ENCODE measurements at places on chromosomes 6 and 20.

DNA sequence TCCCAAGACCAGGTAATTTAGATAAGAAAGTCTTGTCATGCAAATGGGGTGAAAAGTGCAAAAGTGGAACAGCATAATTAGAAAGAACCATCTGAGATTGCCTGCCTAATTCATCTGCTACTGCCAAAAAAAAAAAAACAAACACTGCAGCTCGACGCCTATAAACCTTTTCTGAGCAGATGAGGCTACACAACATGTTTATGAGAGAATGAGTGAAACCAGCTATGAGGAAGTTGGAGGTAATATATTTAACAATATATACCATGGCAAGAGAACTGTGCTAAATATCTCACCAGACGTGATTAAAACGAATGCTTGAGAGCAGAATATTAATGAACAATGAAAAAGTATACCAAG lies 50.0 kb downstream of the LAMA4 start:
- no peak for DNase-seq

GRCh38 chr20:36199345-36200257 lies 36.7 kb upstream of the AAR2 start:
- DNase-seq = peak; percentile 67

- DNase-seq = no peak
These were observed 29.5 kb upstream of the TCFL5 start for GRCh38 chr20:62891111-62891510.

GRCh38 chr6:37673436-37673835 lies 24.2 kb downstream of the MDGA1 start:
- no peak for DNase-seq

DNA sequence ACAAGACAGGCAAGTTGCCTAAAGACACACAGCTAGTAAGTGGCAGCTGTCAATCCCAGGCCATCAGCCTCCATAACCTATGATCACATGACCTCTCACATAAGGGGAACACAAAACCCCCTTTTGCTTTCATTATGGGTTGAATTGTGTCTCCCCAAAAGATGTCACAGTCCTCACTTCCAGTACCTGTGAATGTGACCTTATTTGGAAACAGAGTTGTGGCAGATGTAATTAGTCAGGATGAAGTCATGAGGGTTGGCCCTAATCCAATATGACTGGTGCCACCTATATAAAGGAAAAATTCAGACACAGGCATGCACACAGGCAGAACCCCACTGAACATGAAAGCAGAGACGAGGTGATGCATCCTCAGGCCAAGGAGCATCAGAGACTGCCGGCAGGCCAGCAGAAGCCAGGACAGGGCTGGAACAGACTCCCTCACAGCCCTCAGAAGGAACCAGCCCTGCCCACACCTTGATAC lies 33.6 kb downstream of the GFOD1 start:
- DNase-seq = peak; percentile 70

Measured in hematopoietic multipotent progenitor cell treated with erythropoietin and hydrocortisone succinate and interleukin-3 and kit ligand, for 17 days (in vitro differentiated cells).